Spleen (tissue), 13 donors: ENCODE measurements at places on chromosomes 12 and 14.

DNA sequence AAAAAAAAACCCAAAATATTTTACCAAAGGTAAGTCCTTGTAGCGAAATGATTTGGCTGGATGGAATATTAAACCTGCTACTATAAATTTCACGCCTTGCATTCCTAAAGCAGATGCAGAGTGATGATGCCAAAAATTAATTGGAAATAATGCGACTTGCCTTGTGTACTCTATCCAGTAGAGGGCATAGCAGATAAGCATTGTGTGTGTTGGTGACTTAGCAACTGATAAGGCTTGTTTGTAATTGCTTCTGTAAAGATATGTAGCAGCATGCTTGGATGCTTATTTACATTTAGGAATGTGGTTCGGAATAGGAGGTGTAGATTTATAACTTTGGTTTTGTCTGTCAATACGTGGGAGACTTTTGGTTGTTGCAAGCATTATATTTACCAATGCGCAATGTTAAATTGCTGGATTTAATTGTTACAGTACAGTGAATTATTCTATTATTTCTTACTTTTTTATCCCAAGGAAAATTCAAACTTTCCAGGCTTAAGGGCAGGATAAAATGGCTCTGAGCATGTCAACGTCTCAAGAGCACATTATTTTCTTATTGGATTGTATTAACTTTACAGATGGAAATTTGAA is 80.5 kb downstream of the TMEM260 start:
- DNase-seq = no peak

- DNase-seq = no peak
These were observed 44.5 kb downstream of the NUAK1 start for GRCh38 chr12:106094304-106094703.

GRCh38 chr14:59284059-59284458 is 95.6 kb downstream of the DAAM1 start:
- DNase-seq = no peak

DNA sequence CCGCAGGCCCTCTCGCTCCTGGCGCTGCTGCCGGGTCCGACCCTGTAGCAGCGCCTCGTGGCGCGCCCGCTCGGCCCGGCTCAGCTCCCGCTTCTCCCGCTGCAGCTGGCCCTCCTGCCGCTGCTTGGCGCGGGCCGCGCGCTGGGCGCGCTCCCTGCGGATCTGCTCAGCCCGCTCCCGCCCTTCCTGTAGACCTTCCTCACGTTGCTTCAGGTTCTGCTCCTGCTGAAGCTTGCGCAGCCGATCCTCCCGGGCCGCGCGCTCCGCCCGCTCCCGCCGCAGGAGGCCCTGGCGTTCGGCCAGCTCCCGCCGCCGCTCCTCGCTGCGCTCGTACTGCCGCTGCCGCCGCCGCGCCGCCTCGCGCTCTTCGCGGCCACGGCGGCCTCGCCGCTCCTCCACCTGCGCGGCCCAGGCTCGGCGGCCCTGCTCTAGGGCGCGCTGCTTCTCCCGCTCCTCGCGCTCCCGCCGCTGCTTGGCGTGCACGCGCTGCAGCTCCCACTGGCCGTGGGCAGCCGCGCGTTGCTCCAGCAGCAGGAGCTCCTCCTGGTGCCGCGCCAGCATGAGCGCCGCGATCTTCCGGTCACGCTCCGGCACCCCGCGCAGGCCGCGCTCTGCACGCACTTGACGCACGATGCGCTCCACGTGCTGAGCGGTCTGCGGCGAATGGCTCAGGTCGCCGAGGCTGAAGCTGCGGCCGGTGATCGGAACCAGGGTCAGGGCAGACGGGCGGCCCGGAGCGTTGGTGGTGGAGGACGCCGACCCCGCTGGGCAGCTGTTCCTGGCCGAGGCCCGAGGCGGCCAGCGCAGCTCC is 2.4 kb downstream of the CCDC177 start:
- no peak for DNase-seq

- no peak for DNase-seq
These were observed 1413.2 kb downstream of the LRFN5 start for GRCh38 chr14:43019826-43020225.

GRCh38 chr12:73632661-73633060 is 905.0 kb upstream of the ATXN7L3B start:
- DNase-seq = no peak

DNA sequence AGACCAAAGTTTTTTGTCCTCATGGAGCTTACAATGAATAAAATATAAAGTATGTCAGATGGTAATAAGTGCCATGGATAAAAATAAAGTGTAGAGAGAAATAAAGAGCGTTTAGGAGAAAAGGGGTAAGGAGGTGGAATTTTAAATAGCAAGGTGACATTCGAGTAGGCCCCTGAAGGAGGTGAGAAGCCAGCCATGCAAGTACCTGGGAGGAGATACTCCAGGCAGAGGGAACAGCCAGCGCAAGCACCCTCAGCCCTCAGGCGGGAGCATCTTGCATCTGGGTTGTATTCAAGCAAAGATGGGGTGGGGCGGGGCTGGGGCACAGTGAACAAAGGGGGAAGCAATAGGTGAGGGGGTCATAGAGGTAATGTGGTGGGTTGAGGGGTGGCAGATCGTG is 4.3 kb downstream of the TBC1D30 start:
- no peak for DNase-seq

- DNase-seq = no peak
These were observed 62.7 kb downstream of the HMGA2 start for GRCh38 chr12:65886996-65887395.

- no peak for DNase-seq
These were observed 3.5 kb downstream of the AICDA start for GRCh38 chr12:8609061-8609570.

DNA sequence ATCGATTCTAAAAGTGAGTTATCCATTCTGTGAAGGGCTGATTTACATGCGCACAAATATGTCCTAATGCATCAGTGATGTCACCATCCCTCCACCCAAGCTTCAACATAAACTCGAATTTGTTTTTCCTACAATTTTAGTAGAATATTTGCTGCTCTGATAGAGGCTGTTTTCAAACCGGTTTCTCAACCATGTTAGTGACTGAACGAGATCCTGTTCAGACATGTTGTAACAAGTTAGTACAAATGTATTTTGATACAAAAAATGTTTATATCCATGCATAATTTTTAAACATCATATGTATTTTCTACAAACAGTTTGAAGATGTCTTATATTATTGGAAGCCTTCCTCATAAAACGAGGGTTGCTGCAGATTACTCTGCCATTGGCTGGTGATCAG is 12.7 kb upstream of the PRB2 start:
- DNase-seq = no peak

DNA sequence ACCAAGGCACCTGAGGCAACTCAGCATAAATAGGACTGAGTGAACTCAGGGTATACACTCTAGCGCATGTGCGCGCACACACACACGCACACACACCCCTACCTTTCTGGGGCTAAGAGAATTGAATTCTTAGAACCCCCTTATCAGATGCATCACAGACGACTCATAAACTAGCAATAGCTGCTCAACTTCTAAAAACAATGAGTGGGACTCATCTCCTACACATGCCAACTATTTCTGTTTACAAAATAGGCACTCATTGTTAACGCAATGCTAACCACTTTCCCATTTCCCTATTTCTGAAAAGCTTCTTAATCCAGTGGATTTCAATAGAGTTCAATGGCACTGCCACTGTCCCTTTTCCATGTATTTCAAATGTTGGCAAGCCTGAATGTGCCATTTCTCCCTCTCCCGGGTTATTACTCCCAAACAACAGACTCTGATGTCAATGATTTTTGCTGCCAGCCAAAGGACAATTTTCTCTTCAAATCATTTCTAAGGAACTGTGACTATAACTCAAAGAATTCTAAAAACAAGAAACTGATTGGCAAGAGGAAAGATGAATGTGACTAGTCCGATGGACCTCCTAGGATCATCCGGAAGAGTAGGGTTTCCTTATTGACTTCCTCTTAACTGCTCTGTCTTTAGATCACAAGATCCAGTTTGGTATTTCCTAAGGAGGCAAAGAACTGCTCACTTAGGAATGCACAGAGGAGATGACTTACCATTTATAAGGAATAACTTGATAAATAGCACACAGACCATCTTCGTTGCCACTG is 48.8 kb downstream of the SLC38A1 start:
- DNase-seq = no peak

- DNase-seq = peak; percentile 48
These were observed 29.3 kb downstream of the JAG2 start for GRCh38 chr14:105139212-105139825.

GRCh38 chr14:90272523-90272922 is 16.2 kb downstream of the PSMC1 start:
- DNase-seq = no peak

DNA sequence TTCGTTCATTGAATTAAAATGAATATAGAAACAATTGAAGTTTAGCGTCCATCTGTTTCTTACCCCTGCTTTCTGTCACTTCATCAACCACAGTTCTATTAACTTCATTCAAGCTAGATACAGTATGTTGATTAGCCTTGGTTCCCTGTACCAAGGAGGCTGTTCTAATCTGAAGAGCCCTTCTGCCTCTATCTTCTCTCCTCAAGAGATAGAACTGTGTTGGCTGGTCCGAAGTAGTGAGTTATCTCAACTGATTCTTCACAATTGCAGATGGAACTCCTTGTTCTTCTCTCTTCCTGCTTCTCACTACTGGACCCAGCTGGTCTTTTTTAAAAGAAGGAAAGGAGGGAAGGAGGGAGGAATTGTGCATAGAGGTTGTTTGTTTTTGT is 82.1 kb upstream of the TRAF3 start:
- no peak for DNase-seq

DNA sequence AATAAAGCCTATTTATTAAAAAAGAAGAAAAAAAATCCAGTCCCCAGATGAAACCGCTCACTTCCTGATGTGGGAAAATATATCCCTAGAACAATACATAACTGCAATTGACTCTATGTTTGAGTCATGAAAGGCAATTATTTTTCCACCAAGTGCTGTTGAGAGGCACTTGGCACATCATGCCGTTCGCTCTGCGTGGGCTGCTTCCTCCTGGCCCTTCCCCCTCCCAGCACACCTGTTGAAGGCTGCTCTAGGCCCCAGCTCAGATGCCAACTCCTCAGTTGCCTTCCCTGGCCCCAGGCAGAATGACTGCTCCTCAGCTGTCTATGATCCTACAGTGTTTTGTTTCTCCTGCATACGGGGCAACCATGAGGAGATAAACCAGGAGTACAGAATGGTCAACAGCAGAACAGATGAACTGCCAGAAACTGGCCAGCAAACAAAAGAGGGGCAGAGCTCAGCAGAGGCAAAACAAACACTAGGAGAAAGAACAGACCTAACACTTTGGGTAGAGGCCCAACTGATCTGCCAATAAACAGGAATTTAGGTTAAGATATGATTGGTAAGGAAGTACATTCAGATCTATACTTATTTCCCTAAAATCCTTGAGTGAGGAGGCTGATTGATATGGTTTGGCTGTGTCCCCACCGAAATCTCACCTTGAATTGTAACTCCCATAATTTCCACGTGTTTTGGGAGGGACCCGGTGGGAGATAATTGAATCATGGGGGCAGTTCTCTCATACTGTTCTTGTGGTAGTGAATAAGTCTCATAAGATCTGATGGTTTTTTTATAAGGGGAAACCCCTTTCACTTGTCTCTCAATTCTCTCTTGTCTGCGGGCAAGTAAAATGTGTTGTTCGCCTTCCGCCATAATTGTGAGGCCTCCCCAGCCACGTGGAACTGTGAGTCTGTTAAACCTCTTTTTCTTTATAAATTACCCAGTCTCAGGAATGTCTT is 58.6 kb downstream of the SLC38A1 start:
- DNase-seq = peak; percentile 89
